ENCODE measurements at places on chromosomes 6 and 20.

- no peak for DNase-seq
Observed at GRCh38 chr20:5447188-5447587, 130.4 kb upstream of the PROKR2 start.

DNA sequence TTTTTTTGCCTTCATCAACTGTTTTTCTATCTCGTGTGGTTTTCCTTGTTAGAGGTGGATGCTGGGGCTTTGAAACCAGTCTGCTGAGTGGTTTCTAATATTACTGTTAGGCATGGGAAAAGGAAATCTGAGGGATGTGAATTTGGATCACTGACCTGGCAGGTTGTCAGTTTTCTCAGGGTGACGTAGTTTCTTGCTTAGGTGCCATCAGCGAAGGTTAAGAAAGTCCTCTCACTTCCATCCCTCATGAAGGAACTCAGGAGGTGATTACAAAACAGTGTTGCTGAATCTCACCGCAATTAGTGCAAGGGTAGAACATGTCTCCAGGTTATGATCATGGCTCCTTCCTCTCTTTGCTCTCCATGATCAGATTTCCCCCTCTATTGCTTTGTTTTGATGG, 135.9 kb downstream of the SOX4 start:
- no peak for DNase-seq

DNA sequence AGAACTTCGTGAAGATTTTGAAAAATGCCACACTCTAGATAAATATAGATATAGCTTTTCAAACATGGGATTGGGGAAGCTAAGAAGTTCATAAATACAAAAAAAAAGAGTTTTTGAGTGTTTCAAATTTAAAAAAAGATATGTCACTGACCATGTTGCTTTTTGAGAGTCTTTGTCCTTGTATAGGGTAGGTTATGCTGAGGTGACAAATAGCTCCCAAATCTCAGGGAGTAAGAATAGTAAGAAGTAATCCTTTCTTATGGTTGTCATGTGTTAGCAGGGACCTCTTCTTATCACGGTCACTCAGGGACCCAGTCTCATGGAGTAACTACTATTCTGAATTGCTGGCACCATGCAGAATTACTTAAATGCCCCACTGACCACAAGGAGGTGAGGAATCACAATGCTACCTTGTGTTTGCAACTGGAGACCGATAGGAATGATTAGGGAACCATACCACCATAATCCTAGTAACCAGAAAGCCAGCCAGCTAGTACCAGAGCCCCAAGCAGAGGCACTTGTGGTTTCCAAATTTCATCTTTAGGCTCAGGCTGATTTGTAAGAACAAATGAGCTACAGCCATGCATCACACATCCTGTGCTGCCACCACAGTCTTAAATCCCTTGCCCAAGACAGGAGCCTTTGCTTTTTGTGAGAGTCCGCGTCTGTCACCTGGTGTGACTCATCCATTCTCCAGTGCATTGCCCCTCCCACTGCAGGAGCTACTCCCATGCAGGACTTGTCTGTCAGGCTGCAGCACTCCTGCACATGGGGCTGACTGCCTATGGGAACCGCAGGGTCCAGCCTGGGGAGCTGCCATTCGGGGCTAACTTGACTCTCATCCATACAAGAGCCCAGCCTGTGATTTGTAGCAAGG, 42.4 kb upstream of the ADGRF4 start:
- DNase-seq: peak; percentile 7

GRCh38 chr20:41256516-41256915, 61.0 kb downstream of the ZHX3 start:
- no peak for DNase-seq

DNA sequence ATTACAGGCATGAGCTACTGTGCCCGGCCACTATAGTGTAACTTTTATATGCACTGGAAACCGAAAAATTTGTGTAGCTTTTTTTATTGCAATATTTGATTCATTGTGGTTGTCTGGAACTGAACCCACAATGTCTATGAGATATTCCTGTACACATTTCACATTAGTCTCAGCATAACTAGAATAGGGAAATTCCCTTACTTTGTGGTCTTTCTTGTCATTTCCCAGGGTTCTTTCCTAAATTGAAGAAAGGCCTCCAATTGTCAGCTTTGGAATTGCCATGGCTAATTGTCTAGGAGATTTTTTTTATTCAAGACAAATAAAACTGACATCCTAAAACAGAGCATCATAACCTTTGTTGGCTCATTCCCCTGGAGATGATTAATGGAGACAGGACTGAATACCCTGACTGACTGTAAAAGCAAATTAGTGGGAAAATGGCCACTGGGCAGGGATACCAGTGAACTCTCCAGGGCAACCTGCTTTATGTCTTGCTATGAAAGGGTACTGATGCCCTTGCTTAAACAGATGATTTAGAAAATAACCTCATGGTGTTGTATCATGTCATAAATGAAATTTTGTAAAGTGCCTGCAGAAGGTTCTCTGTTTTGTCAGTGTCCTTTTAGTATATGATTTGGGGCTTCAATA, 576.9 kb downstream of the RFPL4B start:
- DNase-seq: no peak

GRCh38 chr6:1850121-1850839, 240.6 kb downstream of the FOXC1 start:
- no peak for DNase-seq

DNA sequence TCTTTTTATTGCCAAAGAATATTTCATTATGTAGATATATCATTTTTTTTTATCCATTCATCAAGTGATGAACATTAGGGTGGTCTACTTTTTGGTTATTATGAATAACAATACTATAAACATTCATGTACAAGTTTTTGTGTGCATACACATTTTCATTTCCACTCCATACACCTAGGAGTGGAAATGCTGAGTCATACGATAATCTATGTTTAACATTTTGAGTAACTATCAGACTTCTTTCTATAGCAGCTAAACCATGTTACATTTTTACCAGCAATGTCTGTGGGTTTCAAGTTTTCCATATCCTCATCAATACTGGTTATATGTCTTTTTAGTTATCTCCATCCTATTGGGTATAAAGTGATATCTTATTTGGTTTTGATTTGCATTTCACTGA, 65.7 kb downstream of the PRSS35 start:
- DNase-seq: no peak

GRCh38 chr20:46215913-46216707, 92.2 kb downstream of the CDH22 start:
- DNase-seq: no peak

GRCh38 chr6:47631269-47631772, 67.1 kb upstream of the ADGRF4 start:
- DNase-seq: no peak

DNA sequence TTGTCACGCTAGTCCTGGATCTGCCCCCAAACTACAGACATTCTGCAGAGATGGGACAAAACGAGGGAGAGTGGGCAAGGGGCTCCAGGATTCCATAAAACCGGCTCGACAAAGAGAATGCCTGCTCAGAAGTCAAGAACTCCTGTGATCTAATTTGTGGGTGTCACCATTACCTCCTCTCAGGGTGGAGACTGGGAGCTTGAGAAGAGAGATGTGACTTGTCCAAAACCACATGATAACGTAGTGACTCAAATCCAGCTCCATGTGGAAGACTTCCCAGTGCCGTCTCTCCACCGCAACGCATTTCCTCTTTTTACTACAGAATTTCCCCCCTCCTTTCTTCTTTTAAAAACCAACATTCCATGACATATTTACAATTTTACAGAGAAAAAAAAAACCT, 44.3 kb downstream of the TRERF1 start:
- DNase-seq: peak; percentile 29

GRCh38 chr6:119481976-119482375, 132.4 kb upstream of the MAN1A1 start:
- no peak for DNase-seq

DNA sequence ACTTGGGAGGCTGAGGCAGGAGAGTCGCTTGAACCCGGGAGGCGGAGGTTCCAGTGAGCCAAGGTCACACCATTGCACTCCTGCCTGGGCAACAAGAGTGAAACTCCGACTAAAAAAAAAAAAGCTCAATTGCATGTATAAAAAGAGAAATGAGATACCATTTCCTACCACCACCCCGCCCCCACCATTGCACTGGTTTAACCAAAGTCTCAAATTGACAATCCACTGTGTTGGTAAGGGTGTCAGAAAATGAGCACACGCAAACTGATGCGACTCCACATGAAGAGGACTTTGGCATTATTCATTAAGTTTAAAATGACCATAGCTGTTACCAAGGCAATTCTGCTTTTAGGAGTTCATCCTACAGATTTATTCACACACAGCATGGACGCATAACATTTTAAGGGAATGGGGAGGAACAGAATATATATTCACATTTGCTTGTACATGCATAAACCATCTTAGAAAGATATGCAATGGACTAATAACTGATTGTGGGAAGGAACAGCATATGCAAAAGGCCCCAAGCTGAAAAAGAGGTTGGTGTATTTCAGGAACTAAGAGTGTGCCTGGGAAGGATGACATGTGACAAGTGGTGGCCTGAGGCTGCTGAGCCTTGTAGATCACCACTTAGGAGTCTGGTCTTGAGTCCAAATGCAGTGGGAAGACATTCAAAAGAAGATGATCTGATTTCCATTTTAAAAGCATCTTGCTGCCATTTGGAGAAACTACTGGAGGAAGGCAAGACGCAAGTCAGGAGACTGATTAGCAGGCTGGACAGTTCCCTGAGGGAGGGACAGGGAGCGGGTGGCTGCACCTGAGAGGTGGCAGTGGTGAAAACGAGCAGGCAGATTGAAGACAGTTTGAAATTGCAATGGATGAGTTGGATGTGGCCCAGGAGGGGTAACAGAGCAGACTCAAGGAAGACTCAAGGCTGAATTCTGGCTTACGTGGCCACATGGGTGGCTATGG, 37.2 kb upstream of the PTPN1 start:
- no peak for DNase-seq

GRCh38 chr6:54286141-54286540, 22.1 kb upstream of the TINAG start:
- no peak for DNase-seq

DNA sequence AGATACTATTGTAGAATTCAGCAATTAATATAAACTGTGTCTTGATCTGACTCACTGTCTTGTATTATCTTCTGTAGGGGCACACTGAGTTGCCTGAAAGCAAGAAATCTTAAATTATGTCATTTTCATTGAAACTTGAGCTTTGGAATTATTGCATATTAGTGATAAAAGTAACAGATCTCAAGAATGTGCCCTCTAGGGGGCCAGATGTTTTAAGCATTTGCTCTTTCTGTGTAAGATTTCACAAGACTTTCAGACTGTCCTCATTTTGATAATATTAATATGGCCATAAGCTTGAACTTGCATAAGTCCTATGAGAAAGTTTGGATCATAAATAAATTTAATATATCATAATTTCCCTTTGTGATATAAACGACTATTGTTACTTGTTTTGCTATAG, 55.5 kb upstream of the MYO6 start:
- no peak for DNase-seq

Measured in stimulated activated CD4-positive, alpha-beta T cell treated with anti-CD3 and anti-CD28 coated beads, Interleukin-4, amount 100 ng/mL, for 24 hours (primary cell).